Inflammatory macrophage treated with lipopolysaccharide for 1 hour (primary cell): ENCODE measurements at places on chromosomes 2 and 18.

- no peak for DNase-seq
These were observed 111.6 kb upstream of the CYP1B1 start for GRCh38 chr2:38187541-38188011.

- DNase-seq: no peak
These were observed 100.3 kb upstream of the TWIST2 start for GRCh38 chr2:238747557-238747956.

- peak; percentile 85 for DNase-seq
These were observed 65.9 kb downstream of the BCL2 start for GRCh38 chr18:63253428-63254372.

DNA sequence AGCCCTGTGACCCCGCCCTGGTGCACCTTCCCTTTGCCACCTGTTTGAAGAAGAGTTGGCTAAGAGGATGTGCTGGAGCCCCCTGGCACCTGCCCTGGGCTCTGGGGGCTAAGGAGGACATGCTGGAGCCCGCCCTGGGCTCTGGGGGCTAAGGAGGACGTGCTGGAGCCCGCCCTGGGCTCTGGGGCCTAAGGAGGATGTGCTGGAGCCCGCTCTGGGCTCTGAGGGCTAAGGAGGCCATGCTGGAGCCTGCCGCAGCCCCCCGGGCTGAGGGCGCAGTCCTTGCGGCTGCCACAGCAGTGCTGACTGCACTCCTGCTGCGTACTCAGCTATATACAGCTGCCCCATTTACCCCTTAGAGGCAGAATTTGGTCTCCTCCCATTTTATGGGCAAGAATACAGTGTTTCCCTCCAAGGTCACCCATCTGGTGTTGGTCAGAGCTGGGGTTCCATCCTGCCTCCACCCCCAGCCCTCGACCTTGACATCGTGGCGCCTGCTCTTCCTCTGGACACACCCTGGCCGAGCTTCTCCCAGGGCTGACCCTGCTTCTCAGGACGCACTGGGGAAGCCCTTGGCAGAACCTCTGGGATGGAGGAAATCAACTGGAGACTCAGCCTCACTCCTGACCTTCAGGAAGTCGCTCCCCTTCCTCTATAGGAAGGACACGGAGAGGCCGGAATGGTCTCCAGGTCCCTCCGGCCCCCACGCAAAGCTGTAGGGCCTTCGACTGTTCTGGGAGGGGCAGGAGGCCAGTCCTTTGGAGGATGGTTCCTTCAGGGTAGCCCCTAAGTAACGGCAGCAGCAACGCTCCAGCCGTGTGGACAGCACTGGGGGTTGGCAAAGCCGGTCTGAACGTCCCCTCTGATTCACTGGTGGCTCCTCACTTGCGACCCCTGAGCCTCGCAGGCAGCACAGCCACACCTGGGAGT lies 65.0 kb upstream of the HPCAL1 start:
- no peak for DNase-seq

GRCh38 chr2:109194620-109194937 lies 65.6 kb downstream of the SH3RF3 start:
- DNase-seq: no peak

- no peak for DNase-seq
These were observed 14.3 kb downstream of the PAX3 start for GRCh38 chr2:222284466-222284865.

DNA sequence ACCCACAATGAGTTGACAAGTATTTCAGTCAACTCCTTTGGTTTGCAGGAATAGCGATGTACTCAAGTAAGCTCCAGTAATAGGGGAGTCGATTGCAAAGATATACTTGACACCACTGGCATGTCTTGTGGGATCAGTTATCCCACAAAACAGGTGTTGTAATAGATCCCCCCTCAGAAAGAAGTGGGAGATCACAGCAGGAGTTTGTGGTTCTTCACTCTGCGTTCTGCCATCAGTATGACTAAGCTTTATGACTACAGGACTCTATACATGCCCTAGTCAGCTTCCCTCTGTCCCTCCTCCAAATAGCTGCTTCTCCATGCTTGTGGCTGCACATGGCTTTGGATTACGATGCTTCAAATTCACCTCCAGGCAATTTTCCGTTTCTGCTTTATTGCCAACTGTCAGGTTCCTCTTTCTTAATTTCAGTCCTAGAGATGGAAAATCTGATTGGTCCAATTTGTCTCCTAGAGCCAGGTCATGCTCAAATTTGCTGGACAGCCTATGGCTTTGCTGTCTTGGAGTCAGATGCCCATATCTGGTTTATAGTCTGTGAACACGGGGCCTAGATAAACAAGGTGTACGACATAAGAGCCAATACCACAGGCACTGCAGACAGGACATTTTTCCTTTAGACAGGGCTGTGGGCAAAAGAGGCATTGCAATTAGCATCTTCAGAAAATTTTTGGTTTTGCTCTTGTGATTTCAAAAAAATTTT lies 221.7 kb downstream of the PAX3 start:
- no peak for DNase-seq

- no peak for DNase-seq
These were observed 351.7 kb upstream of the DCC start for GRCh38 chr18:51988277-51988676.

GRCh38 chr2:238257786-238258700 lies 18.2 kb upstream of the HES6 start:
- DNase-seq: no peak

- no peak for DNase-seq
These were observed 19.9 kb upstream of the SPRED2 start for GRCh38 chr2:65452150-65452895.

DNA sequence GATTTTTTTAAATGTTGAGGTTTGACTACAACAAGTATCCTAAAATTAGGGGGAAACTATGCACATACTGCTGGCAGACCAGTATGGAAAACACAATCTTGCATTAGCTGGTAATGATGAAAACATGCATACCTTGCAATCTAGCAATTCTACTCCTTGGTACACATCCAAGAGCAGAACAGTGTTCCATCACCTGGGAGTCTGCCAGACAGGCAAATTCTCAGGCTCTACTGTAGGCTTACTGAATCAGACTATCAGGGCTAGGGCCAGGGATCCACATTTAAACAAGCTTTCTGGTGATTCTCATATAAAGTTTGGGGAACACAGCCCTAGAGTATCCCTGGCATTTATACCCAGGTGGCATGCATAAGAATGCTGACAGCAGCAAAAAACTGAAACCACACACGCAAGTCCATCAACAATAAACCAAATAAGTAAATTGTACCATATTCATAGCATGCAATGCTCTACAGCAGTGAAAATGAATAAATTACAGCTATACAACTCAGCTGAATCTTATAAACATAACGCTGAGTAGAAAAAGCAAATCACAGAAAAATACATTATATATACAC lies 13.6 kb downstream of the CDH2 start:
- no peak for DNase-seq

GRCh38 chr2:119208791-119209203 lies 14.8 kb upstream of the STEAP3 start:
- no peak for DNase-seq

GRCh38 chr2:40257340-40258134 lies 194.4 kb downstream of the SLC8A1 start:
- no peak for DNase-seq

DNA sequence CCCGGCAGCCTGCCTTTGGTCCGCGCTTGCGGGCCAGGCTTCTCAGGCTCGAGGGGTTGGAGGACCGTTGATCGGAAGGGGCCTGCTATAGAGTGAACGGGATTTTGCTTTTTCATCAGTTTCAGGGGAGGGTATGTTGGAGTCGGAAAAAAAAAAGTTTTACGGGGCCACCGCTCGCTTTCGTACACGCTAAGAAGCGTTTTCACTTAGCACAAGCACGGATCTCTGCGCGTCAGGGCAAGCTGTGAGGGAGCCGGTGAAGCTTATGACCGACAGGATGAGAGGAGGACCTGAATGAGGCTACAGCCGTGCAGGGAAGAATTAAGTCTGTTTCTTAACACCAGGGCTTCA lies 443 bp downstream of the CPSF3 start:
- no peak for DNase-seq

DNA sequence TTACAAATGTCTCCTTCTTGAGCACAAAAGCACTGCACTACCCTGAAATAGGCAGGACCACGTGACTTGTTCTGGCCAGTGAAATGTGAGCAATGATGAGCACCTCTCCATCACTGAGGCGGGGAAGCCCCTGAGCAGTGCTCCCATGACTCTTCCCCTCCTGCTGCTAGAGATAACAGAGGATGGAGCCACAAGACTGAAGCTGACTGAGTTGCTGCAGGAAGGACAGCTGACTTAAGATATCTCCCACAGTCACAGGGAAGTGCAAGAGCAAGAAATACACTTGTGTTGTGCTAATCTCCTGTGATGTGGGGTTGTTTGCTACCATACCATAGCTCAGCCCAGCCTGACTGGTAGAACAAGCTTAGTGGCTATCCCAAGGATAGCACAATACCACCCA lies 38.7 kb downstream of the STK39 start:
- DNase-seq: no peak

DNA sequence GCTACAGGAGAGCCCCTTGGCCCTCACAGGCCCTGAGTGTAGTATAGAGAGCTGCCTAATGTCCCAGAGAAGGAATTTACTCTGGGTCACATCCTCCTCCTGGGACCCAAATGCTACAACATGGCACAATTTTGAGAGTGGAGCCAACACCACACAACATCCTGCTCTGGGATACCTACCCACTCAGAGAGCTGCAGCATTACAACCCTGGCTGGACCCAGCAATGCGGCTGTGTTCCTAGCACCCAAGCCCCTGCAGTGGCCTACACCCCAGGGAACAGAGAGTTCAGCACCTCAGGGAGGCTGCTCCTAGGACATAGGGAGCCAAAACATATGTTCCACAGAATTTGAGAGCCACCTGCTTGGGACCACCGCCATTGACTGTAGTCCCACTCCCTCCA lies 19.3 kb upstream of the FABP1 start:
- no peak for DNase-seq
